Activated B cell treated with CpG ODN at 0.5 μM for 24 hours (primary cell): ENCODE measurements at places on chromosomes 12 and 14. TPM values are rescaled to one million over a fixed set of nuclear protein-coding genes. Genes with fewer than 3 reads are reported as not detected.

GRCh38 chr14:103423050-103423461, 37.8 kb downstream of the MARK3 start:
- no peak for DNase-seq

Gene PPP1R36
- total RNA-seq, result not detected in 2 replicates

- no peak for DNase-seq
Measured at GRCh38 chr14:72479461-72479931, 414.4 kb downstream of the DPF3 start.

- no peak for DNase-seq
Measured at GRCh38 chr12:12797794-12798152, 12.3 kb downstream of the APOLD1 start.

GRCh38 chr12:59425798-59426197, 170.0 kb upstream of the SLC16A7 start:
- no peak for DNase-seq

- DNase-seq, result no peak
Measured at GRCh38 chr12:92570056-92570753, 132.6 kb upstream of the PLEKHG7 start.

DNA sequence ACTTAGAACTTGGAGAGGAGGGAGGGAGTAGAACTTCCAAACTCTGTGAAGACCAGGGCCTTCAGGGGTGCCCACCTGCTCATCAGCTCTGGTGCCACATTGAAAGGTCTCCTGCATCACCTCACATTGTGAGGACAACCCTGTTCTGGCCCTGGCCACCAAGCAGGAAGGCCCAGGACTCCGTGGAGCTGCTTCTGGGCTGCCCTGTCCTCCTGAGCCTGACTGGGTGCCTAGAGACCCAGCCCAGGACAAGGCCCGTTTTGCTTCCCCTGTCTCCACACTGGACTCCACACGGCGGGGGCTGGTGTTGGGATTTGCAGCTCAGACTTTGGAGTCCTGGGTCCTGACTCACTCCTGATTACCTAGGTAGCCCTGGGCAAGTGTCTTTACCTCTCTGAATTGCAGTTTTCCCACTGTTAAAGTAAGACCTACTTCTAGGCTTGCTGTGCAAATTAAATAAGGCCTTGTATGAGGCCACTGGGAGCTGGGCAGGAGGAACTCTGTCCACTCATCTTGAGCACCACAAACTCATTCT, 12.5 kb upstream of the KRT82 start:
- DNase-seq, result no peak

DNA sequence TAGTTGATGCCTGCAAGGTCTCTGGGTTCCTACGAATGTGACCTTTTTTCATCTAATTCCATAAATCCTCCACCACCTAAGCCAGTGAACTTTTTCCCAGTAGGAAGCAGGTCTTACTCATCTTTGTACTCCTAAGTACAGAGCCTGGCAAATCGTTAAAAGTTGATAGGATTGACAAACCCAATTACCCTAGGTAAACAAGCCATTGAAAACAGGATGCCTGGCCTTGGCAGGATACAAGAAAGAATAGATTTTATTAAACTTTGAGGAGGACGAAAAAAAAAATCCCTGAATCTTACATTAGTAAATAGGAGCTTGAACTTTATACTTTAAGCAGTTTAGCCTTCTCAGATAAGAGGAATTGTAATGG, 5.6 kb downstream of the TBPL2 start:
- DNase-seq, result no peak

GRCh38 chr12:75933101-75933500, 98.5 kb downstream of the PHLDA1 start:
- no peak for DNase-seq

DNA sequence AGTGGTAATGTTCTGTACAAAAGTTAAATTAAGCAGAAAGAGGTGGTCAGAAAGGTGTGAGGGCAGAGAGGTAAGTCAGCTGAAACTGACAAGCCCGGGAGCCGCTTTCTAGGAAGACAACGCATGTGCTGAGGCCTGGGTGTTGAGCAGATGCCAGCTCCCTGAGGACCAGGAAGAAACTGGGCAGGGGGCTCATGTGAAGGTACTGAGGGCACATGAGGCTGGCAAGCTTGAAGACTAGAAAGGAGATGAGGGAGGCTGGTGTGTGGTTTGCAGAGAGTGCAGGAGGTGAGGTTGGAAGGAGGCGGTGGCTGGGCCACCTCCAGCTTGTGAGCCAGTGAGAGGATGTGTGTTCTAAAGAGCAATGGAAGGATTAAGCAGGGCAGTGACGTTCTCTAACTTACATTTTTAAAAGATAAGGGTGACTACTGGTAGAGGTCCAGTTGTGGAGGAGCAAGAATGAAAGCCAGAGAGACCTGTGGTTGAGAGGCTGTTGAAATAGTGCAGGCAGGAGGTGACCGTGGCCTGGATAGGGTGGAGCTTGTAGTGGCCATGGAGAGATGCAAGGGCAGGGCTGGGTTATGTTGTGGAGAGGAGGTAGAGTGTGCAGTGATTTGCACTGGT, 29.1 kb downstream of the ZNF664 start:
- no peak for DNase-seq

Gene MYO1H
- total RNA-seq, result not detected in 2 replicates

Gene CEP170B
- 1.6 and 1.8 TPM in 2 replicates for total RNA-seq

Gene CLEC1B
- not detected in 2 replicates for total RNA-seq

GRCh38 chr14:65354715-65355114, 57.8 kb upstream of the FUT8 start:
- no peak for DNase-seq

- DNase-seq, result no peak
Measured at GRCh38 chr14:35050652-35051051, 4.6 kb downstream of the FAM177A1 start.

DNA sequence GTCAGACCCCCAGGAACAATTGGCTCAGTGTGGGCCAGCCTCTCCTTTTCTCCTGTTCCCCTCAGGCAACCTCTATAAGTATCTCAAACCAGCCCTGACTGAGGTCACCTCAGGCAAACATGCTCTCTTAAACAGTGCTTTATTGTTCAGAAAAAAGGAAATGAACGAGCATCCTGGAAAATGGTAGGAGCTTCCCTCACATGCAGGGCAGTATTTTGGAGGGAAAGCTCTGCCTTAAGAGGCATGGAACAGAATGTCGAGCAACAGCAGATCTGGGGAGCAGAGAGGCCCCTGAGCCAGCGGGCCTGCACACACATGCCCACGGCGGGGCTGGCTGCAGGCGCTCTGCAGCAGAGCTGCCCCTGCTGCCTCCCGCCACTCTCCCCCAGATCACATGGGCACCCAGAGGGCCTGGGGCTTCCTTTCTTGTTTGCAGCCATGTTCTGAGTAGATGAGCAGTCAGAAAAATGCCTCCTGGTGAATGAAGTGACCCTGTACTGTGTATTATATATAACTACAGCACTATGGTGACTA, 42.0 kb downstream of the MOK start:
- DNase-seq, result no peak

DNA sequence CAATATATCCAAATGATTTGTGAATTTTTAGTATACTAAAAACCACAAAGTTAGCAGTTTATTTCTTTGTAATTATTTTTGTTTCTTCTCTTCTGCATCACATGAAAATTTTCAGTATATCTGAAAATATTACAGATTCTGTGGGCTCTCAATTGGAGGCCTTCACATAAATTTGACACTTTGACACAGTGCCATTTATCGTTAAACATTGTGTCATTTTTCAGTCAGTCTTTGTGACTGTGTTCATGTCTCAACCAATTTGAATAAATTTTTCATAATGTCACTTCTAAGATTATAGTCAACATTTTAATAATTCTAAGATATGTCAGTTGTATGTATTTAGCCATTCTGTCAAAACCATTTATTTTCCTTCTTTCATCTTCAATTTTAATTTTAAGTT, 1303.0 kb downstream of the LRFN5 start:
- DNase-seq, result no peak

DNA sequence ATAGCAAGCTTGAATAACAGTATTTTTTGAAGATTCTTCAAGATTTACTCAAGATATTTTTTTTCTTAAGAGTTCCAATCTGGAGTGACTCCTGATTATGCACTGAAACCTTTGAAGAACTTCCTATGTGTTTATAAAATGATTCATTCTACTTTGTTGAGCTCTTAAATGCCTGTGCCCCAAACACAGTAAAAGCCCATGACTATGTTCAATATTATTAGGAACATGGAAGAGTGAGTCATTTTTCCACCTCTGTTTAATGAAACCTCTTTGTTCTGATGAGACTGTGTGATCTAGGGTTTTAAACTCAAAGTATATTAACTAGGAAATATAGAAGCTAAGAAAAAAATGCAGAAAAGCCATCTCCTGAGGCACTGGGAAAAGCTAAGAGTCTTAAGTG, 415.0 kb upstream of the FBXO33 start:
- DNase-seq, result no peak

Gene TAS2R13
- total RNA-seq, result 1.00 and 1.4 TPM in 2 replicates

GRCh38 chr14:96574633-96575632, 72.8 kb downstream of the PAPOLA start:
- no peak for DNase-seq

DNA sequence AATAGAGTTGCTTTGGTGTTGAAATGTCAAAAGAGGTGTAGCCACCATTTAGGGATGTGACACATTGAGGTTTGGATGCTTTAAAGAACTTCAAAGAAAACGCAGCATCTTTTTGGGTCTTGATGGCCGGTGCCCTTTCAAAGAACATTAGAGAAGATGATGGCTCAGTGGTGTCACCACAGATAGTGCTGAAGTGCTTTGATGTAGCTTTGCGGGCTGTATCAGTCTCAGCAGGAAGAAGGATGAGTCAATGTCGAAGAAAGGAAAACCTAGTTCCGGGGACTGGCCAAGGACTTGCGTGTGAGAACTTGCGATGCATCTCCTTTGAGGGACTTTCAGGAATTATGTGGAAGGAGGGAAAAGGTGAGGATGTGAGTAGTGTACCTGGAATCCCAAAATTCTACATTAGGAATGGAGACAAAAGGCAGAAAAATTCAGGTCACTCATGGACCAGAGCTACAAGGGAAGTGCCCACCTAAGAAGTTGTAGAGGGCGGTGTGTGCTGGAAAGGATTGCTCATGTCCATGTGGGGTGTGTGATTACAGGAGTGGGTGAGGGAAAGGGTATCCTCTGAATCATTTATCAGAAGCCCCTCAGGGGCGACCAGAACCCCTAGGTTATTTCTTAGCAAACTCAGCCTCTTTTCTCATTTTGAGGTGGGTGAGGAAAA, 39.7 kb upstream of the GZMB start:
- DNase-seq, result no peak

Gene KITLG
- not detected in 2 replicates for total RNA-seq

DNA sequence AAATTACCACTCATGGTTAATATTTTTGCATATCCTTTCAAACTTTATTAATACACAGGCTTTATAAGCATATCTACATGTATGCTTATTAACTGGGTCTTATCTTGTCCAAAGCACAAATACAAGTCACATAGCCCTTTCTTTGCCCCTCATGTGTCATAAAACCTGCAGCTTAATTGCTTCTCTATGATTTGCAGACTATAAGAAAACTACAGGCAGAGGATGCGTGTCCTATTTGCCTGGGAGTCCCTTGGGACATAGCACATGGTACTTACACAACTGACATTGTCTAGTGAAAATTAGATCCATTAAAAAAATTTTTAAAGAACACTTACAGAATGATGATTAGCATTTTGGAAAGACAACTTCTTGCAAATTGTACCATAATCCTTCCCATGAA, 190.5 kb upstream of the PLEKHA5 start:
- DNase-seq, result no peak

DNA sequence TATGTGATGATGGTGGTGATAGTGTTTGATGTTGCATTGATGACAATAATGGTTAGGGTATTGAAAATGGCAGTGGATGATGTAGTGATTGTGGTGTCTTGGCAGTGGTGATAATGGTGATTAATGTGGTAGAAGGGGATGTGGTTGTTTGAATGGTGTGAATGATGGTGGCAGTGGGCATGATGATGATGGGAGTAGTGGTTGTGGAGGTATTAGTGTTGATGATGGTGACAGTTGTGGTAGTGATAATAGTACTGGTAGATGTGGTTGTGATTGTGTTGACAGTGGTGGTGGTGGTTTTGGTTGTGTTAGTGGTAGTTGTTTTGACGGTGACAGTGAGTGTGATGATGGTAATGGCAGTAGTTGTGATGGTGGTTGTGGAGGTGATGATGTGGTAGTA, 1049.0 kb downstream of the VRK1 start:
- DNase-seq, result no peak

DNA sequence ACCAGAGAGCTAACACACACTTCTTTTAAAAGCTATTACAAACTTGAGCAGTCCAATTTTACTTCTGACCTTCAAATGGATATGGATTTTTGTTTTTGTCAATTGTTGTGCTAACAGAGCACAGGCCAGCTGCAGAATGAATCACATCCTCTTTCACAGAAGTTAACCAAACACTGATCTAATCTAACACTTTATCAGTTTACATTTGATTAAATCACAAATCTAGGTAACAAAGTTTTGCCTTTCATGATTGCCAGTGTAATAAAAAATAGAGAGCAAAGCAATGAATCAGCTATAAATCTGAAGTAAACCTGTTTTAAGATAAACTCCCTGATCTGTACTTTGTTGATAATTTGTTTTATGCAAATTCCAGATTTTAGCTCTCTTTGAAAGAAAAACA, 273.1 kb upstream of the RGS6 start:
- no peak for DNase-seq
